Activated T-cell treated with anti-CD3 and anti-CD28 coated beads, Interleukin-2, amount 50 U/mL, for 72 hours (primary cell): ENCODE measurements at places on chromosomes 4 and X. TPM values are rescaled to one million over a fixed set of nuclear protein-coding genes. Genes with fewer than 3 reads are reported as not detected.

DNA sequence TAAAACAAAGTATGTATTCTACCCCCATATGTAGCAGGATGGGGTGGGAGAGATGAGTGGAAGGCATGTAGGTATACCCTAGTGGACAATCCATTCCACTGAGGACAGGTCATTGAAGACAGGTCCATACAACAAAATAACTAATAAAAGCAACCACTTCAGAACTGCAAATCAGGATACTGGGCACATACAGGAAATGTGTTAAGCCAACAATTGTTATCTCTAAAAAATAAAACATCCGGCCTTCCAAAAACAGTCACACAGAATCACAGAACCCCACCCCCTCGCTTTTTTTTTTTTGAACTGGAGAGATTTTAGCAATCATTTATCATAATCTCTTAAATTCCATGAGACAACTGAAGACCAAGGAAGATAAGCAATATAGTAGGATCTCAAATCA, 112.9 kb downstream of the FRYL start:
- peaks cover 14% of the 10 kb centered on the region for H3K4me1 ChIP-seq
- no peak overlapping the region for H3K27ac ChIP-seq
- H3K36me3 ChIP-seq, result peaks cover 18% of the 10 kb centered on the region
- no peak for DNase-seq
- H3K27me3 ChIP-seq, result no peaks in the 10 kb centered on the region

DNA sequence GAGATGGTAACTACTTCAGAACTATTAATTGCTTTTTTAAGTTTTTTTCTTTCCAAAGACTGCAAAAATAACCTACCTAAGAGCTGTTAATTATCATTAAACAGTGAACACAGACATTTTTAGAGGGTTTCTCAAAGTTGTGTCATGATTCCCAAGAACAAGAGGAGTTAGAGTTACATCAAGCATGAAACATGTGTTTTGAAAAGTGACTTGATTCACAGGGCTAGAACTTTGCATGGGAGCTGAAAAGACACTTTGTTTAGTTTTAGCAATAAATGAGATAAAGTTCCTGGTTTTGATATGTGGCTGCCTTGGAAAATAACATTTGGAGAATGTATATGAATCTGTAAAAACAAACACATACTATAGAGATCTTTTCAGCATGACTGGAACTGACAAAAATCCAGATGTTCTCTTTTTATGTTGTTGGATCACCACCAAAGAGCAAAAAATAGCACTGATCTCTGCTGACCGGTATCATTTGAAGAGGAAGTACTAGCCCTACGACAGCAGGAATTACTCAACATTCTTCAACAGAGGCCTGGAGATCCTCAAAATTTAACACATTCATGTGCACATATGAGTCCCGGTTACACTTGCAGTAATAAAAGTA, 173.0 kb upstream of the PCDH18 start:
- no peaks in the 10 kb centered on the region for H3K36me3 ChIP-seq
- H3K27me3 ChIP-seq, result no peaks in the 10 kb centered on the region
- no peak overlapping the region for H3K4me3 ChIP-seq
- no peaks in the 10 kb centered on the region for H3K4me1 ChIP-seq

DNA sequence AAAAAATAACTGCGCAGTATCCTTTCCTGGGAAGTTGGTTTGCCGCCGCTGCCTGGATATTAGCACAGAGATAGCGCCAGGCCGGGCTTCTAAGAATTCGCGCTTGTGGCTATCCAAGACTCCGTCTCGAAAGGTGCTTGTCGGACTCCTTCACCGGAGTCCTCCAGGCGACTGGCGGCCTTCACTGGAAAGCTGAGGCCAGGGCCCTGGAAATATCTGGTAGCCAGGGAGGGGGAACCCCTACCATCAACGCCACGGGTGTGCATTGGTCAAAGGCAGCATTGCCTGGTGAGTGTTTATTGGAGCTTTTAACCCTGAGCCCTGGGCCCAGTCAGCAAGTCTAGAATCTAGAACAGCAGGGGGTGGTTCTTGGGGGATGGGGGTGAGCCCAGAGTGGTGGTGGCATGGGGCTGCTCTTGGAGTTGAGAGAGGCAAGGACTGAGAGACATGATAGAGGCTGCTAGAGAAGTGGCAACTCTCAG, 577 bp upstream of the PIM2 start:
- peak; percentile 67 for DNase-seq
- peaks cover 51% of the 10 kb centered on the region for H3K36me3 ChIP-seq
- H3K4me3 ChIP-seq, result peak overlapping the region; percentile 93

- H3K36me3 ChIP-seq, result peaks cover 1% of the 10 kb centered on the region
- no peak overlapping the region for H3K27ac ChIP-seq
- no peak overlapping the region for H3K4me3 ChIP-seq
- no peaks in the 10 kb centered on the region for H3K4me1 ChIP-seq
- no peak for DNase-seq
- H3K27me3 ChIP-seq, result no peaks in the 10 kb centered on the region
These were observed 869.1 kb upstream of the GRID2 start for GRCh38 chr4:91434631-91435030.

- H3K27ac ChIP-seq, result no peak overlapping the region
- peaks cover 4% of the 10 kb centered on the region for H3K36me3 ChIP-seq
- no peaks in the 10 kb centered on the region for H3K4me1 ChIP-seq
- no peak overlapping the region for H3K4me3 ChIP-seq
These were observed 118.8 kb upstream of the TENM3 start for GRCh38 chr4:182124359-182124758.

- no peaks in the 10 kb centered on the region for H3K36me3 ChIP-seq
- H3K4me3 ChIP-seq, result no peak overlapping the region
- DNase-seq, result no peak
These were observed 943.2 kb upstream of the AGA start for GRCh38 chr4:178385481-178385880.

DNA sequence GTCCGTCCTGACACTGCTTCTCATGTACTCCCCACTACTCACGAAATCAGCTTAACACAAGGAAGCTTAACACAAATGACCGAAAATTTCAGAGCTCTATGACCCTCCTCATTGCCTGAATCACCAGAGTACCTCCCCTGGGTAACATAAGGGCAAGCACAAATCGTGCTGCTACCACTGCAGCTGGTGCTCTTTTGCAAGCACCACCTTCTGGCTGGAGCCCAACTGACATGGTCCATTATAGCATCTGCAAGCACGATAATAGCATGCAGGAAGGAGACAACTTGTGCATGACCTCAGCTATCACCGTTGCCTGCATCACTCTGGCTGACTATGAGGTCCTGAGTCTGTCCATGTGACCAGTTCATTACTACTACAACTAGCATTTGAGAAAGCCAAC, 308.0 kb downstream of the TEX13C start:
- DNase-seq, result no peak
- H3K4me1 ChIP-seq, result no peaks in the 10 kb centered on the region
- H3K4me3 ChIP-seq, result no peak overlapping the region
- H3K36me3 ChIP-seq, result no peaks in the 10 kb centered on the region
- H3K27ac ChIP-seq, result no peak overlapping the region

- H3K27ac ChIP-seq, result peak overlapping the region; percentile 44
- peaks cover 5% of the 10 kb centered on the region for H3K36me3 ChIP-seq
- H3K4me3 ChIP-seq, result peak overlapping the region; percentile 64
These were observed 25.5 kb downstream of the IRF2 start for GRCh38 chr4:184448821-184449220.

- no peak overlapping the region for H3K4me3 ChIP-seq
- H3K36me3 ChIP-seq, result peaks cover 6% of the 10 kb centered on the region
- H3K27ac ChIP-seq, result no peak overlapping the region
- no peak for DNase-seq
- no peaks in the 10 kb centered on the region for H3K4me1 ChIP-seq
These were observed 27.0 kb upstream of the MSANTD1 start for GRCh38 chr4:3221996-3222395.

DNA sequence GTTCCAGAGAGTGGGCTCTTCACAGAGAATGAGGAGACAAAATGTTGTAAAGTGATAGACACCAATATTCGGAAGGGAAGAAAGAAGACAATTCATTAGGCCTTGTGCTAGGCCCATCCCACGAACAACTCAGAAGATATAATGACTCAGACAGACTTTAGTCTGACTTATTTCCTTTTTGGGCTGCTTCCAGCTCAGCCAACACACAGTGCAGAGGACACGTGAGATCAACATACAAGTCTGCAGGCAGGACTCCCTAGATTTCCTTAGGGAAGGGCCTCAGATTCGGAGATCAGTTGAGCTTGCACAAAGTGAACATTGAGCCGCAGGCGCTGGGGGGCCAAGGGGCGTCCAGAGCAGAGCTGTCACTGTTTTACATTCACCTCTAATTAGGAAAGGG, 290.7 kb upstream of the TENM3 start:
- H3K4me3 ChIP-seq, result no peak overlapping the region
- no peak overlapping the region for H3K27ac ChIP-seq
- H3K4me1 ChIP-seq, result no peaks in the 10 kb centered on the region
- H3K27me3 ChIP-seq, result no peaks in the 10 kb centered on the region
- no peaks in the 10 kb centered on the region for H3K36me3 ChIP-seq

GRCh38 chr4:16636304-16636703, 262.1 kb downstream of the LDB2 start:
- H3K4me3 ChIP-seq, result no peak overlapping the region
- H3K27ac ChIP-seq, result no peak overlapping the region
- no peaks in the 10 kb centered on the region for H3K4me1 ChIP-seq
- no peaks in the 10 kb centered on the region for H3K36me3 ChIP-seq
- H3K27me3 ChIP-seq, result no peaks in the 10 kb centered on the region

GRCh38 chr4:1714303-1715001, 2.3 kb upstream of the SLBP start:
- no peaks in the 10 kb centered on the region for H3K27me3 ChIP-seq
- peaks cover 67% of the 10 kb centered on the region for H3K4me1 ChIP-seq
- H3K36me3 ChIP-seq, result peaks cover 10% of the 10 kb centered on the region
- H3K27ac ChIP-seq, result peak overlapping the region; percentile 65

- H3K4me1 ChIP-seq, result no peaks in the 10 kb centered on the region
- no peak for DNase-seq
- no peaks in the 10 kb centered on the region for H3K36me3 ChIP-seq
- H3K4me3 ChIP-seq, result no peak overlapping the region
These were observed 51.1 kb downstream of the SPANXN3 start for GRCh38 chrX:143466130-143466529.

The HGFAC gene
- total RNA-seq, result 0.51 TPM

The MAGED4B gene
- 1.7 TPM for total RNA-seq

The F8 gene
- total RNA-seq, result 15.0 TPM

The FGD1 gene
- total RNA-seq, result 0.46 TPM

The GC gene
- not detected for total RNA-seq

The RNF212 gene
- 2.3 TPM for total RNA-seq
